ENCODE measurements at places on chromosomes 1 and 21. TPM values are rescaled to one million over a fixed set of nuclear protein-coding genes. Genes with fewer than 3 reads are reported as not detected.

- no peak for DNase-seq
- H3K4me1 ChIP-seq: peaks cover 14% of the 10 kb centered on the region
- no peaks in the 10 kb centered on the region for H3K27me3 ChIP-seq
- H3K36me3 ChIP-seq: no peaks in the 10 kb centered on the region
- H3K4me3 ChIP-seq: no peak overlapping the region
Measured at GRCh38 chr1:182002570-182002969, 58.9 kb downstream of the ZNF648 start.

DNA sequence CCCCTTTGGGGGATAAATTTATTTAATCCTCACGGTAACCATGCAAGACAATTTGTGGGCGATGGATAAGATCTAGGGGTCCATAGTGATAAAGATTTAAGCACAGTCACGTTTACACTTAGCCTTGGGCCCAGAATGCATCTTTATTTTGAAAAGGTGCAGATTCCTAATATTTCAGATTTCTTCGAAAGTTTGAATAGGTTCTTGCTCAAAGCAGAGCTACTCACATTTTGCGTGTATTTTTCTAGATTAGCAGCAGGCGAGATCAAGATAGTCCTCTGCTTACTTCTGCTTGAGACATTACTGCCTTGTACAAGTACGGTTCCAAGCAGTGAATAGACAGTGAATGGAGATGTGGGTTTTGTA lies 647 bp downstream of the TSEN15 start:
- no peaks in the 10 kb centered on the region for H3K36me3 ChIP-seq
- H3K27me3 ChIP-seq: no peaks in the 10 kb centered on the region
- peak overlapping the region; percentile 79 for H3K27ac ChIP-seq
- peaks cover 30% of the 10 kb centered on the region for H3K4me1 ChIP-seq

GRCh38 chr1:44031252-44032169 lies at the start of gene SLC6A9:
SLC6A9 (minus strand) TSS chr1:44031462; CDS start chr1:44024277, 7,185 bp downstream.
- H3K36me3 ChIP-seq: no peaks in the 10 kb centered on the region
- H3K4me3 ChIP-seq: peak within 1 kb of the TSS; percentile 95
- H3K4me1 ChIP-seq: peaks cover 41% of the 10 kb centered on the region
- H3K27ac ChIP-seq: peak within 1 kb of the TSS; percentile 89
- H3K27me3 ChIP-seq: no peaks in the 10 kb centered on the region
- no peak for DNase-seq

DNA sequence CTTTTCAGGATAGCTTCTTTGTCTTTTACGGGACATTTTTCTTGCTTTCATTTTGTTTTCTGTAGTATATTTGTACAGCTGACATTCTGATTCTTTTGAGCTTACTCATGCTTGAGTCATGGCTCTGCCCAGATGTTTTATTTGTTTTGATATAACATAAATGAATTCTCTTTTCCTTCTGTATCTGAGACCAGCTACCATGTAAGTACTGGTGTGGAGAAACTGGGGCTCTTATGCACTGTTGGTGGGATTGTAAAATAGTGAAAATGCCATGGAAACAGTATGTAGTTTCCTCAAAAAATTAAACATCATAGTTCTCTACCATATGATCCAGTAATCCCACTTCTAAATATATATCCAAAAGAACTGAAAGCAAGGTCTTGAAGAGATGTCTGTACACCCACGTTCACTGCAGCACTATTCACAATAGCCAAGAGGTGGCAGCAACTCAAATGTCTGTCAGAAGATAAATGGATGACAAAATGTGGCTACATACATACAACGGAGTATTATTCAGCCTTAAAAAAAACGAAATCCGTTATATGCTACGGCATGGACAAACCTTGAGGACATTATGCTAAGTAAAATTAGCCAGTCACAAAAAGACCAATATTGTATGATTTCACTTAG lies 61.4 kb downstream of the EIF2B3 start:
- no peak for DNase-seq
- no peak overlapping the region for H3K4me3 ChIP-seq
- peak overlapping the region; percentile 62 for H3K27ac ChIP-seq
- peaks cover 23% of the 10 kb centered on the region for H3K4me1 ChIP-seq
- no peaks in the 10 kb centered on the region for H3K27me3 ChIP-seq

GRCh38 chr1:19096036-19096833 lies 113.8 kb downstream of the UBR4 start:
- H3K27ac ChIP-seq: no peak overlapping the region
- no peak overlapping the region for H3K4me3 ChIP-seq
- peaks cover 98% of the 10 kb centered on the region for H3K36me3 ChIP-seq
- H3K27me3 ChIP-seq: no peaks in the 10 kb centered on the region
- no peaks in the 10 kb centered on the region for H3K4me1 ChIP-seq
- DNase-seq: no peak

Gene PALMD
- 39.5 TPM for total RNA-seq

Gene RIPPLY3
- total RNA-seq: not detected

Gene B3GALT2
- total RNA-seq: 0.49 TPM
